ENCODE measurements at places on chromosomes 3 and 15. TPM values are rescaled to one million over a fixed set of nuclear protein-coding genes. Genes with fewer than 3 reads are reported as not detected.

The UROC1 gene
- total RNA-seq, result not detected

The MESP1 gene
- total RNA-seq, result 0.69 TPM

The SLC22A14 gene
- total RNA-seq, result not detected

The CP gene
- 85.8 TPM for total RNA-seq

The C3orf49 gene
- total RNA-seq, result not detected

The PRR20G gene
- total RNA-seq, result not detected

The OIP5 gene
- 0.60 TPM for total RNA-seq

The CCR5 gene
- total RNA-seq, result not detected

The FGF12 gene
- 1.6 TPM for total RNA-seq

The DAZL gene
- not detected for total RNA-seq

The NDUFAF3 gene
- 50.5 TPM for total RNA-seq

The XYLB gene
- total RNA-seq, result 1.0 TPM

The CACNA2D2 gene
- total RNA-seq, result 0.17 TPM

The SLC51B gene
- total RNA-seq, result not detected

The PRSS50 gene
- total RNA-seq, result not detected

The POPDC2 gene
- 0.40 TPM for total RNA-seq

The ZNF619 gene
- 4.0 TPM for total RNA-seq

Data from renal cortical epithelial cell (primary cell).